ENCODE measurements at places on chromosomes 13 and 19. TPM values are rescaled to one million over a fixed set of nuclear protein-coding genes. Genes with fewer than 3 reads are reported as not detected.

ZNF526 gene
- 10.1 TPM for total RNA-seq

PCP2 gene
- total RNA-seq: 130 TPM

PRODH2 gene
- 1.3 TPM for total RNA-seq

DNA sequence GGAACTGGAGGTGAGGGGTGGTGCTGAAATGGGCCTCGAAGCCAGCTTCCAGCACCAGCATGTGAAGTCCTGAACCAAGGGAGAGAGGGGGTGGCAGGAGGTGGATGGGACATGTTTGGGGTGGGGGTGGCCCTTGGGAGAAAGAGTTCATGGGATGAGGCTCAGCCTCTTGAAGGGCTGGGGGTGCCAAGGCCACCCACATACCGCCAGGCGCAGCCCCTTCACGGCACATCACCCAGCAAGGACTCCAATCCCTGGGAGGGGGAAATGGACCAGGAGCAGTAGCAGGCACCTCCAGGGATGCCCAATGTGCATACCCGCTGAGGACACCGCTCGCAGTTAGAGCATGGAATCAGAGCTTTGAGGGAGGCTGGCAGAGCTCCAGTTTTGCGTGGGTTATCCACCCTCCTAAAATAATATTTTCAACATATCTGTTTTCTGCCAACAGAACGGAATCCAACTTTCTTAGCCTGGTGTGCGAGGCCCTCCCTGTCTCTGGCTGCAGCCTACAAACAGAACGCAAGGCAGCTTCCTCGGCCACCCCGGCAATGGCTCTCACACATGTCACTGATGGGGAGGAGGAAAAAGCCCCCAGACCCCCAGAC, 140.5 kb upstream of the VSTM2B start:
- DNase-seq: no peak
